Left cardiac atrium (tissue), 4 donors: ENCODE measurements at places on chromosomes 5 and 9. TPM values are rescaled to one million over a fixed set of nuclear protein-coding genes. Genes with fewer than 3 reads are reported as not detected.

- DNase-seq, result no peak
Measured at GRCh38 chr9:89538871-89539270, 41.0 kb upstream of the SEMA4D start.

DNA sequence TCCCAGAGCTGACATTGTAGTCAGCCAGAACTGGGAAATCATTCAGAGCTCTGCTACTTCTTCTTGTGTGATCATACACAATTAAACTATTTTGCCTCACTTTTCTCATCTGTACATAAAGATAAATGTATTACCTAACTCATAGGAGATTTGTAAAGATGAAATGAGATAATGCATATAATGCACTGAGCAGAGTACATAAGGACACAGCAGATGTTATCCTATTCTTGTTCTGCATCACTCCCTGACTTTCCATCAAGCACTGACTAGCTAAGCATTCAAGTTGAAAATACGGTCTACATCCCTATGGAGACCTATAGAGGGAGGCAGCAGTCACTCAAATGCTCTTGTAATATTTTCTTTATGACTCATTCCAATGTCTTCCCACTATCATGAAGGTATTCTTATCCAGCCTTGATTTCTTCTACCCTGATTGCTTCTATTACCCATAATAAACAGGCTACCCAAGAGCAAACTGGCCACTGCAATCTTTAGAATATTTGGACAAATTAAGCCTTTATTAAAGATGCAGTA, 16.3 kb upstream of the PRR16 start:
- DNase-seq, result no peak

DNA sequence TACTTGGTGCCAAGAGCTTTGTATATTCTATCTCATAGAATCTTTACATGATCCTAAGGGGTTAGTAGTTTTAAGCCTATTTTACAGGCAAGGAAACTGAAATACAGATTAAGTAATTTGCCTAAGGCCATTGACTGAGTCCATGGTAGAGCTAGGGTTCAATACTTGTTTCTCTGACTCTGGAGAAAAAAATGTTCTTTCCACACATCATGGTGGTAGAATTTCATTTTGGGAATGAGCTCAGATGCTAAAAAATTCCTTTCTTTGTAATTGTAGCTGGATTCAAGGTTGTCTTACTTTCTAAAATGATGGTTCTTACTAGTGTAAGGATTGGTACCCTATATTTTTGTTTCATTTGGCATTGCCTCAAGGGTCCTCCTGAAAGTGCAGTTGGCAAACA, 86.0 kb downstream of the ANKRD55 start:
- no peak for DNase-seq

- no peak for DNase-seq
Measured at GRCh38 chr5:158590746-158591300, 508.9 kb downstream of the EBF1 start.

- DNase-seq, result no peak
Measured at GRCh38 chr9:14768405-14769229, 46.1 kb upstream of the CER1 start.

DNA sequence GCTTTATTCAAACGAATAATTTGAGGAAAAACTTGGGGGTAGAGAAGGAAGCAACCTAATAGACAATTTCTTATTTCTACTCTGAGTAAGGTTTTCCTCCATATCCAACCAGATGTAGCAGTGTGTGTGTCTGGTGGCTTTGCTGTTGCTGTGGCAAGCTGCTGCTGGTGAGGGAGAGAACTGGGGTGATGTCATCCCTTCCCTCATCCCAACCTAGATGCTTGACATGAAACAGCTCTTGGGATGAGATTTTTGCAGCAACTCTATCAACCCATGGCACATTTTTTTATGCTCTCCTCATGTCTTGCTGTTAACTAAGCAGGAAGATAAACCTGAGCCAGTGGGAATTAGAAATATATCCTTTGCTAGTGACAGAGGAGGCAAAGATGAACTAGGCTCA, 135.8 kb downstream of the PCSK1 start:
- DNase-seq, result no peak

DNA sequence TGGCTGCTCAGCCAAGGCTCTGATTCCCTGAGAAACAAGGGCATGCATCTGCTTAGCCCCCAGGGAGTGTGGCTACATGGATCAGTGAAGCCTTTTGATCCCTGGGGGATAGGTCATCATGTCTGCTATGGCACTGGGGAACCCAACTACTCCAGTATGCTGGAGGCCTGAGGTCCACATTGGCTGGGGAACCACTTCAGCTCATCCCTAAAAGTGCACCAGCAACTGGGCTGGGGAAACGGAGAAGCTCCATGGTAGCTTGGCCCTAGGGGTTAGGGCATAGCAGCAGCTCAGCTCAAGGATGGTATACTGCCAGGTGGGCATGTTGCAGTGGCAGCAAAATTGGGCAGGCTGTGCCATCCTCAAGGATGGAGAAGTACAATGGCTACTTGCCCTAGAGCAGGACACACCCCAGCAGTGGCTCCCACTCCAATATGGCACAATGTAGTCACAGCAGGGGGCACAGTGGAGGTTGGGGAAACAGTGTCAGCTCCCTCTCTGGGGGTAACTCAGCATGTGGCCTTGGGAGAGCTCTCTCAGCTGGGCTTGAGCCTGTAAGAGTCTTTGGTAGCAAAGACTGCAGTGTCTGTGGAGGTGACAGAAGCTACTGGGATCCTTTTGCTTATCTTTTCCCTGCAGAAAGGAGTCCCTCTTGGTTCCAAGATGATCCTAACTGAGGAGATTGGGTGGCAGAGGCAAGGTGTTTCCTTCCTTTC, 111.5 kb upstream of the FSTL4 start:
- no peak for DNase-seq

DNA sequence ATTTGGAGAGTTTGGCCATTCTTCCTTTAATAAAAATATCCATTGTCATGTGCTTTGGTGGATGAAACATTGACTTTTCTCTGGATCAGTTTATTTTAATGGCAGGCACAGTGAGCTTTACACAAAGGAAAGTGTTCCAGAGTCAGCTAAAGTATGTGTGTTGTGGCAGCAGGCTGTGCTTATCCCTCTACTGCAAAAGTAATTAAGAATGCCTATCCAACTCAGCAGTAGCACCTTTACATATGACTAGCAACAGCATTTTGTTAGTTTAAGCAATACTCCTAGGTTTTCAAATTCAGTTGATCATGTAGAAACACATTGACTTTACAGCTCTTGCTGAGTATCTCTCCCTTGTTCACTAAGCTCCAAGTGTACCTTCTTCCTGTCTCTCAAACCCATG, 730.5 kb upstream of the RGMB start:
- DNase-seq, result no peak

- DNase-seq, result no peak
Measured at GRCh38 chr9:5879419-5880181, 11.1 kb upstream of the MLANA start.

DNA sequence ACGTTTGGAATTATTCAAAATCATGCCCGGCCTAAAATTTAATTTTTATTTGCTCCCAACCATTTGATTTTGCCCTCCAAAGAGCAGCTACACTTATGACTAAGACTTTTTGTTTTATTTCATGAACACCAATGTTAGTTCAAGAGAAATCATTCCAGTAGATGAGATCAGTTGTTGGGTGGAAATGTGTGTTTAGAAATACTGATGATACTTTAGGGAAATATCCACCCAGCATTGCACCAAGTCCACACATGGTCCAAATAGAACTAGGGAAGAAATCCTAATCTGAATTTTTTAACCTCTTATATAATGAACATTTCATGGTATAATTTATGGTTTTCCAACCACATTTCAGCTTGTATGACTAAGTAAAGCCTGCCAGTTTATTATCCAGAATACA, 28.3 kb upstream of the GOLPH3 start:
- no peak for DNase-seq

GRCh38 chr5:159102311-159102934, 2.7 kb upstream of the EBF1 start:
- DNase-seq, result no peak

DNA sequence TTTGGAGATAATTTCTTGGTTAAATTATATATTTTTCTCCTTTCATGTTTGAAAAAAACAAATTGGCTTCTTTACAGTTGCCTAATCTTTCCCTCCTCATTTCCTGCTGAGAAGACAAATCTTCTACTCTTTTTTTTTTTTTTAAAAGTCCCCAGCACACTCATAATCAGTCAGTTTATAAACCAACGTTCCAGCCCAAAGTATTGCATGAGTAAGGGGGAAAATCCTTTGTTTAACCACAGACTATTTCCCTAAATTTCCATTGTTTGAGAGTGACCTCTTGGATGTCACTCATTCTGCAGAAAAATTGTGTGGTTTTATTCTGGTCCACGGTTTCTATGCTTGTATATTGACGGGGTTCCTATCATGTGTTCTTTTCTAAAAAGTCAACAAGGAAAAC, 55.1 kb upstream of the TLR4 start:
- DNase-seq, result no peak

Gene C5orf52
- not detected for total RNA-seq

Gene OGN
- total RNA-seq, result 25.6 TPM

Gene NUTM2G
- total RNA-seq, result not detected

Gene SCGB3A2
- total RNA-seq, result not detected

Gene GARIN3
- total RNA-seq, result not detected

Gene ARID3C
- total RNA-seq, result not detected

Gene NEURL1B
- 33.6 TPM for total RNA-seq

Gene IL9
- total RNA-seq, result not detected

Gene KIAA1958
- total RNA-seq, result 3.6 TPM
